ENCODE measurements at places on chromosomes 3 and 15.
A peak's percentile ranks its signal among the peaks of the same experiment; 100 is the strongest.

GRCh38 chr15:40253167-40253790, 14.4 kb downstream of the PAK6 start:
- no peak for DNase-seq

DNA sequence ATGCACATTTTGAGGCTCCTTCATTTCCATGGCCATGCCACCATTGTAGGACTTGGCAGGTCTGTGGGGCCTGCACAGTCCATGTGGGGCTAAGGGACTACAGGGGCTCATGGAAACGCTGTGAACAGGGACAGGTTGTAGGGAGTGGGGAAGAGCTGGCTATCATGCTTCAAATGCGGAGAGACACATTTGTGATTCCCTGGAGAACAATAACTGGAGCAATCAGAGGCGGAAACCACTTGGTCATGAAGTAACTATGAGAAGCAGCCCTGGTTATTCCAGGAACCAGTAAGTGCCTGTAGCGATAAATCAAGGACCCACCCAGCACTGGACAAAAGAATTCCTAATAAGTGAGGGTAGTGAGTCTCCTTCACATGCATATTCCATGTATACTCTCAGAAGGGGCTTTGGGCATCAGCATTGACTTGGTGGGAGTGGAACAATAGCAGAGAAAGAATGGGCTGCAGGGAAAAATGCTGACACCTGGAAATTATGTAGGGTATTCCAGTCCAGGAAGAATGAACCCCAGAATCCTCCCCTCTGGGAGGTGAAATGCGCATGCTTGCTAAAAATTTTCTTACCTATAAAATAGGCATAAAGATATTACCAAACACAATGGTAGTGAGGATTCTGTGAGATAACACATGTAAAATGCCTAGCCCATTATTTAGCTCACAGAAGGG, 251.4 kb upstream of the ROPN1 start:
- no peak for DNase-seq

DNA sequence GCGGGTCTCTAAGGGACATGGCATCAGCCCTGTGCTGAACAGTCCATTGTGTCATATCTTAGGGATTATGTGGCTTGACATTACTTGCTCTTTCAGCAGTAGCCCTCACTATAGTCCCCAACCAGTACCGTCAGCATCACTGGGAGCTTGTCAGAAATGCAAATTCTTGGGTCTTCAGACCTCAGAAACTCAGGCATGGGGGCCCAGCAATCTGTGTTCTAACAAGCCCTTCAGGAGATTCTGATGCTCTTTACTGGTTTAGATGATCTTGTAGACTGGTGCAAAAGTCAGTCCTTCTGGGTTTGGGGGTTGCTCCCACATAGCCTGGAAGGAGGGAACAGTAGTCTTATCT, 39.0 kb upstream of the TRAK1 start:
- no peak for DNase-seq

GRCh38 chr3:111692593-111693552, 97.7 kb upstream of the ZBED2 start:
- DNase-seq: no peak

GRCh38 chr3:45170096-45170495, 23.9 kb upstream of the CDCP1 start:
- no peak for DNase-seq

- DNase-seq: no peak
Measured at GRCh38 chr3:37906734-37907282, 45.1 kb downstream of the CTDSPL start.

GRCh38 chr3:23489300-23490158, 286.4 kb downstream of the UBE2E2 start:
- DNase-seq: no peak

DNA sequence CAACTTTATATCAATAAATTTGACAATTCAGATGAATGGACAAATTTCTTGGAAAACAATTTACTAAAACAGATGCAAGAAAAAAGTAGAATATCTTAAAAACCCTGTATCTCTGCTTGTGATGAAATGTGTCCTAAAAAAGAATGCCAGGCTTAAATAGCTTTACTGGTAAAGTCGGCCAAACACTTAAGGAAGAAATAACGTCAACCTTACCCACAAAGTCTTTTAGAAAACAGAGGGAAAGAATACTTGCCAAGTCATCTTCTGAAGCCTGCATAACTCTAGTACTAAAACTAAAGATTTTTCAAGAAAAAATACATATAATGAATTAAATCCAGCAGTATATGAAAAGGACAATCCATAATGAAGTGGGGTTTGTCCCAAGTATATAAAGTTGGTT, 111.1 kb downstream of the RASA2 start:
- no peak for DNase-seq

- DNase-seq: no peak
Measured at GRCh38 chr15:84901540-84901939, 17.1 kb downstream of the SLC28A1 start.

GRCh38 chr3:60064210-60065178, 1014.7 kb upstream of the CFAP20DC start:
- peak; percentile 22 for DNase-seq

DNA sequence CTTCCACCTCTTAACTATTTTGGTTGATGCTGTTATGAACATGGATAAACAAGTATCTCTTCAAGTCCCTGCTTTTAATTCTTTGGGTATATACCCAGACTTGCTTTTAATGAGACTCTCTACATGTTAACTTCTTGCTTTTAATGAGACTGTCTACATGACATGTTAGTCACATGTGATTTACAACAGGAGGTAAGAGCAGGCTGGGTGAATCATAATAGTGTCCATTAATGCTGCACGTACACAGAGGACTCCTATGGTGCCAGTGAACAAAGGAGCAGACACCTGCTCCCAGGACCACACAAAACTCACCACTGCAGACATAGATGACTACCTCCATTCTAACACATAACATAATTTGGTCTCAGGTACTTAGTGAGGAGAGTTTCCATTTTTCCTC, 273.4 kb upstream of the NSMCE3 start:
- DNase-seq: no peak

DNA sequence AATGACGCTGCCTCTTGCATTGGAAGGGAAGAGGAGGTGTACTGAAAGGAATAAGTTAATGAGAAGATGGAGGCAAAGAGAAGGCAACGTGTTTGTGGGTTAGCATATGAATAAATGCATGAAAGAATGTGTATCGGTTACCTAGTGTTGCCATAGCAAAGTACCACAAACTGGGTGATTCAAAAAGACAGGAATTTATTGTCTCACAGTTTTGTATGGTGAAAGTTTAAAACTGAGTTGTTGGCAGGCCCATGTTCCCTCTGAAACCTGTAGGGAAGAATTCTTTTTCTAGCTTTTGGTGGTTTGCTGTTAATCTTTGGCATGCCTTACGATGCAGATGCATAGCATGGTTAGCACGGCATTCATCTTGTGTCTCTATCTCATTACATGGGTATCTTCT, 729.9 kb downstream of the MECOM start:
- no peak for DNase-seq

GRCh38 chr15:39369768-39370167, 211.1 kb upstream of the THBS1 start:
- DNase-seq: no peak

DNA sequence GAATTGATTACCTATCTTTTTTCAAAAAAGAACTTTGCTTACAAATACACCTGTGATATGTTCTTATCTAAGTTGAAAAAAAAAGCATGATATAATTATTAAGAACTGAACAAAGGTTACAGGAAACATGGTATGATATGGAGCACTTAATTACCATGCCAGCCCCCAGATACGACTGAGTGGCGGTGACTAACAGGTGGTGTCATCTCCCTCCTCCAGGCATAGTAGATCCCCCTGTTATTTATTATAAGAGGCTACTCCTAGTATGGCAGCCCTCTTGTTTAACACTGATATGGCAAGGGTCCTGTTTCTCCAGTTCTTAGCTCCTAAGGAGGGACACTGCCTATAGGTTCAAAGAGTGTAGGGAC, 31.0 kb upstream of the TM4SF4 start:
- no peak for DNase-seq

DNA sequence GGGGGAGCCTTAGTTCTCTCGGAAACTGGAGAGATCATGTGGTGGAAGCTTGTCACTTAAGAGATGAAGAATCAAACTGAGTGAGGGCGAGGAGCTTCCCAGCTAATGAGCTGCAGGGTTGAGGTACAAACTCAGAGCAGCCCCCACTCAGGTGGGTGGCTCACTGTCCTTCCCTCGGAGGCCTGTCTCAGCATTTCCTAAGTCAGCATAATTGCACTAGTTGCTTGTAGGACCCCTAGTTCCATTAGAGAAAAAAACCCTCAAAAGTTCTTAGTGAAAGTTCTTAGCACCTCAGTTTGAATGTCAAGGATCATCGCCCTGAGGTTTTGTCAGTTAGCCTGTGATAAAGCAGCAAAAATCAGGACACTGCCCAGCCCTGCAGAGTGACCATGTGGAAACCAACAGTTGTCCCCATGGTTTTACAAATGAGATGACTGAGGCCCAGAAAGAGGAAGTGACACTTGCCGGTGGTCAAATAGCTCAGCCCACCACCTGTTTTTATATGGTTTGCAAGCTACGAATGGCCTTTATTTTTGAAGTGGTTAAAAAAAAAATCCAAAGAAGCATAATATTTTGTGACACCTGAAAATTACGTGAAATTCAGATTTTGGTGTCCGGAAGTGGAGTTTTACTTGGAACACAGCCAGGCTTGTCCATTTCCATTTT, 11.9 kb downstream of the SMAD6 start:
- DNase-seq: no peak

DNA sequence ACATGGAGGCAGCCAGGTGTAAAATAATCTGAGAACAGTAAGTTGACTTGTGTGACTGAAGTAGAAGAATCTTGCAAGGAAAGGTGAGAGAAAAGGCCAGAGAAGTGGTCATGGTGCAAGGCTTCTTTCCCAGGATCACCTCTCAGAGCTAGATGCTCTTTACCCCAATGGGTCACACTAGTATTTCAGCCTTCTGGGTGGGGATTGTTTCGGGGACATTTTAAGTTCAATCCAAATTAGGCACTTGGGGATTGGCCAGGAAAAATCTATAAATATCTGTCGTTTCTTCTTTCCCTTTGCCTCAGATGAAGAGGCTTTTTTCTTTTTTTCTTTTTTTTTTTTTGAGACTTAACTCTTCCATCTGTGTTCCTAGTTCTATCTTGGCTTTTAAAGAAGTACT, 188.0 kb downstream of the KLHL25 start:
- DNase-seq: no peak

- no peak for DNase-seq
Measured at GRCh38 chr3:108159105-108159504, 63.1 kb downstream of the IFT57 start.

DNA sequence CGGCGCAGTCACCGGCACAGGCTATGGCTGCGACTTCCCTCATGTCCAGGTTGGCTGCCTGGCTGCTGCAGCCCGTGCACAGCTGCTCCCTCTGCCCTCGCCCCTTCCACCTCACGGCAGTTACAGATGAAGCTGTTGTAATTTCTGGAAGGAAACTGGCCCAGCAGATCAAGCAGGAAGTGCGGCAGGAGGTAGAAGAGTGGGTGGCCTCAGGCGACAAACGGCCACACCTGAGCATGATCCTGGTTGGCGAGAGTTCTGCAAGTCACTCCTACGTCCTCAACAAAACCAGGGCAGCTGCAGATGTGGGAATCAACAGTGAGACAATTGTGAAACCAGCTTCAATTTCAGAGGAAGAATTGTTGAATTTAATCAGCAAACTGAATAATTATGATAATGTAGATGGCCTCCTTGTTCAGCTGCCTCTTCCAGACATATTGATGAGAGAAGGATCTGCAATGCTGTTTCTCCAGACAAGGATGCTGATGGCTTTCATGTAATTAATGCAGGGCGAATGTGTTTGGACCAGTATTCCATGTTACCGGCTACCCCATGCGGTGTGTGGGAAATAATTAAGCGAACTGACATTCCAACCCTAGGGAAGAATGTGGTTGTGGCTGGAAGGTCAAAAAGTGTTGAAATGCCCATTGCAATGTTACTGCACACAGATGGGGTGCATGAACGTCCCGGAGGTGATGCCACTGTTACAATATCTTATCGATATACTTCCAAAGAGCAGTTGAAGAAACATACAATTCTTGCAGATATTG, 13.2 kb upstream of the GNB4 start:
- DNase-seq: no peak

GRCh38 chr3:46286947-46287565, 44.8 kb downstream of the CCR3 start:
- DNase-seq: no peak

GRCh38 chr3:189641776-189642175, 10.6 kb downstream of the TP63 start:
- no peak for DNase-seq

DNA sequence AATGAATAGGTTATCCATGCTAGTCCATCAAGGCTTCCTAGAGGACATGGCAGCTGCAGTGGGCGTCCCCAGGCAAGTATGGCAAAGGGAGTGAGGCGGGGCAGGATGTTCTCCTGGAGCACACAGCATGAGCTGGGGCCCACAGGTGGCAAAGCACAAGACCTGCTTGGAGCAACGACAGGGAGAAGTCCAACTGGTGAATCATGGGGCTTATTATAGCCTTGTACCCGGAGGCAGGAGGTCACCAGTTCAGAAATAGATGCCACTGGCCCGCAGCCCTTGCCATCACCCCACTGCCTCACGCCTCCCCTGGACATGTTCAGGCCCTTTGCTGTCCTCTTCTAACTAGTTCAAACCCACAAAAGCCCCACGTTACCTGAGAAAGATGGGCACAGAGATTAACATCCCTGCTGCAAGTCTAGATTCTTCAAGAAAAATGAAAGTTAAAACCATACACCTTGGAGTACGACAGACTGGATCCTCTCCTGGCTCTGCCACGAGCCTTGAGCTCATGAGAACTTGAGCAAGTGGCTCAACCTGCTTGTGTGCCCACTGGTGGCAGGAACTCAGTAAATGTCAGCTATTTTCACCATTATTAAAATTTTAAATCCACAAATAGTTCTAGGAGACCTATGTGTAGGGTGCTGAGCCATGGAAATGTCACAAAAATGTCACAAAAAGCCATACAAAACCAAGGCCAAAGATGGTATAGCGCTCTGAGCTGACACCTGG, 1.8 kb upstream of the SRGAP3 start:
- DNase-seq: no peak

- DNase-seq: no peak
Measured at GRCh38 chr3:27095553-27096222, 273.5 kb downstream of the NEK10 start.

DNA sequence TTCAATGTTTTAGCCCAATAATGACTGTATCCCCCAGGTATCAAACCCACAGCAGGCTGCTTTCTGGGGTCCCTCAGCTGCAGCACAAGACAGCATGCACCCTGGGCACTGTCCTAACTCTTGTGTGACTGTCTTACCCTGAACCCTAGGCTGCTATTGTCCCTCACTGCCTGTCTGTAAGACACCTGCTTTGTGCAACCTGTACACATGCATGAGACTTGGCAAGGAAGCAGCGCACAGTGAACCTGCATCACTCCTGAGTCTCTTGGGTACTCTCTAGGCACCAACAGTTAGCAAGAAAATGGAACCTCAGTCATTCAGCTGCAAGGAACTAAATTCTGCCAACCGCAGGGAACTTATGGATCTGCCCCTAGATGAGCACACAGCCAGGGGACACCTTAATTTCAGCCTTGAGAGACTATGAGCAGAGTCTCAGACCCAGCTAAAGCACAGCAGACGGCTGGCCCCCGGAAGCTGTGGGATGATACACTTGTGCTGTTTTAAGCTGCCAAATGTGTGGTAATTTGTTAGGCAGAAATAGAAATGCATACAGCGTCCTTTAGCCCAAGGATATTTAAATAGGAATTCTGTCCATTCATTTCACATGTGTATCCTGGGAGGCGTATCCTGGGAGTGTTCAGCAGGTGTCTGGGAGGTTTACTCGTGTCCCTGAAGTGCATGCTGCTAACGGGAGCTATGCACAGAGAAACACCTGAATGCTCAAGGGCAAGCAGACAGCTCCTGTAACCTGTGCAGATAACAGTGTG, 223.8 kb downstream of the KLF13 start:
- no peak for DNase-seq

GRCh38 chr15:92970656-92971055, 70.5 kb downstream of the CHD2 start:
- DNase-seq: no peak

All from stimulated activated CD4-positive, alpha-beta T cell treated with anti-CD3 and anti-CD28 coated beads, Interleukin-4, amount 100 ng/mL, for 4 hours (primary cell).